ENCODE measurements at places on chromosomes 5 and 9.
A peak's percentile ranks its signal among the peaks of the same experiment; 100 is the strongest.

GRCh38 chr5:112685386-112685785 is 52.3 kb upstream of the APC start:
- DNase-seq = no peak

- DNase-seq = no peak
Measured at GRCh38 chr9:14256588-14256987, 57.4 kb downstream of the NFIB start.

- DNase-seq = no peak
Measured at GRCh38 chr9:77598991-77599390, 49.1 kb downstream of the GNA14 start.

DNA sequence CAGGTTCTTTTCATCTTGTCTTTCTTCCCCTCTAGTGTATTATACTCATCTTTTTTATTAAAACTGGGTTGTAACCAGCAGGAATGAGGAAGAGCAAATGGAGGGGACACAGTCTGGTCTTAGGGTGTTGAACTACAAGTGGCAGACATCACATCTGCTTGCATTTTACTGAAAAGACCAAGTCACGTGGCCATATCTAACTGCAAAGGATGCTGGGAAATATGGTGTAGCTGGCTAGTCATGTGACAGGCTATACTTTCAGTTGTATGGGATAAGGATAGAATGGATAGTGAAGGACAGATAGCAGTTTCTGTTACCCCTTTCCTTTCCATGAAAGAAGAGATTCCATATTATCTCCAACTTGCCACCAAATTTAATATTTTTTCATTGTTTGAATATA is 13.0 kb upstream of the FGD3 start:
- peak; percentile 10 for DNase-seq

- no peak for DNase-seq
Measured at GRCh38 chr5:3214838-3215374, 380.7 kb upstream of the IRX1 start.

- no peak for DNase-seq
Measured at GRCh38 chr9:87579781-87580541, 82.3 kb downstream of the DAPK1 start.

DNA sequence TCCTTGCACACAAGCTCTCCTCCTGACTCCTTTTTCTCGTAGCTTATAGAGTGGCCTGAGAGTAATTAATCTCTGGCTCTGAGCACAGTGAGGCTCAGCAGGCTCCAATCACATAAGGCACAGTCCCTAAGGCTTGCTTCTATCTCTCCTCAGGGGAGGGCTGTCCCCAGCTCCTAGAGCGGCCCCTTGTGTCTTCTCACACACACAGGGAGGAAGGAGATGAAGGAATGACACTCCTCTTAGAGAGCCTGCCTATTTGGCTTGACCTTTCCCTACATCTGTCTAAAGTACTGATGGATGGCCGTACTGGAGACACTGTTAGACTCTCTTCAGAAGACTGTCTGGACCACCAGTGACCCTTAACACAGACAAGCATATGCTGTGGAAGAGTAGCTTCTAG is 12.9 kb downstream of the TAS2R1 start:
- DNase-seq = no peak

DNA sequence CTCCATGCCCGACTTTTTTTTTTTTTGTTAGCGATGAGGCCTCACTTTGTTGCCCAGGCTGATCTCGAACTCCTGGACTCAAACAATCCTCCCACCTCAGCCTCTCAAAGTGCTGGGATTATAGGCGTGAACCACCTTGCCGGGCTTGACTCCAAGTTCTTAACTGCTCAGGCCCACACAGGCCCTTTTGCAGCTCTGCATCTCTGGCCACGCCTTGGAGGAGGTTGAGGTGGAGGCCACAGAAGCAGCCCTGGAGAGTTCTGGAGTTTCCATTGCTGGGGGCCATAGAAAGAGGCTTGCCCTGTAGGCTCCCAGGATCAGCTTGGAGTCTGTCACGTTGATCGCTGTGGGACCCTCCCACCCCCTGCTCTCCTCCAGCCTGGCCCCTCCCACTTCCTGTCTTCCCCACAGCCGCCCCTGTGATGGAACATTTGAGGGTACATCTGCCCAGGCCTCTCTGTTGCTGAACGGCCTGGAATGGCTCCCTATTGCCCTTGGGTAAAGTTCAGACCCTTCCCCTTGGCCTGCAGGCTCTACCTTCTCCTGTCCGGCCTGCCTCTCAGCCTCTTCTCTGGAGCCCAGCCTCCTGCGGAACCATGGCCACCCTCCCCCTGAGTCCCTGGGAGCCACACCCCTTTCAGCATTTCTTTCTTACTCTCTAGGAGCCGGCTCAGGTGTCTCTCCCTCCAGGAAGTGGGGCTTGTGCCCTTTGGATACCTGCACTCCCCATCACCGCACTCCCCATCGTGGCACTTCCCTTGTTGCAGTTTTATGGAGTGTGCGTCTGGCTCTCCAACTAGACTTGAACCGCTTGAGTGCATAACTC is 30.4 kb upstream of the IER5L start:
- no peak for DNase-seq

DNA sequence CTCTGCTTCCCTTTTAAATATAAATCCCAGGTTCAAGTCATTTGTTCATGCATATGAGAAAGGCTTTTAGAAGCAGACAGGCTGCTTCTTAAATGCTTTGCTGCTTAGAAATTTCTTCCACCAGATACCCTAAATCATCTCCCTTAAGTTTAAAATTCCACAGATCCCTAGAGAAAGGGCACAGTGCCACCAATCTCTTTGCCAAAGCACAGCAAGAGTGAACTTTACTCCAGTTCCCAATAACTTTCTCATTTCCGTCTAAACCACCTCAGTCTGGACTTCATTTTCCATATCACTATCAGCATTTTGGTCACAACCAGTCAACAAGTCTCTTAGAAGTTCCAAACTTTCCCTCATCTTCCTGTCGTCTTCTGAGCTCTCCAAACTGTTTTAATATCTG is 679.8 kb upstream of the FTMT start:
- DNase-seq = no peak

GRCh38 chr9:130834371-130835336 is at the start of gene ABL1:
Gene ABL1 (plus strand): TSS chr9:130835254. CDS start chr9:130835447, 193 bp downstream.
- DNase-seq = peak; percentile 49

DNA sequence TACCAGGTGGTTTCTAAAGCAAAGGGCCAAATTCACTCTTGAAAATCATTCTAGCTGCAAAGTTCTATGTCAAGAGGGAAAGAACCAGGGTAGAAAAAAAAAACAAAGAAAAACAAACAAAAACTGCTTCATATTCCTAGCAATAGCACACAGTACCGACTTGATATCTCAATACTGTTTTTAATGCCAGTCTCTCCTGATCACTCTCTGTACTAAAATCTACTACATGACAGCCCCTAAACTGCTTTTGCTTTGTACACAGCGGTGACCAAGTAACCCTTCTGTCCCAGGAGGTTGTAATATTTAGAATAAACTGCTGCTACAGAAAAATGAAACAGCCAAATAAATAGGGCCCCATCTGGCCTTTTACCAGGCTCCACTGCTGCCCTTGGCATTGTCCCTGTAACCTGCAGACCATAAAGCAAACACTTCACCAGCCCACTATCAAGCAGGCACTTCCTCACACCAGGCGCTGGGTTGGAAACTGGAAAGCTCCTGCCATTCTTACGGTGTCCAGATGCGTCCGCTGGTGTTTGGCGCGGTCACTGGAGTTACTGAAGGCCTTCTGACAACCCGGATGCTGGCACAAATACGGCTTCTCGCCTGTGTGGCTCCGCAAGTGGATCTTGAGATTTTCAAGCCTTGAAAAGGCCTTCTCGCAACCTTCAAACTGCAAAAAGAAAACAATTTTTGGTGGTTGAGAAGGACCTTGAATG is 363.2 kb downstream of the GLIS3 start:
- DNase-seq = no peak

GRCh38 chr5:72722792-72723452 is 93.5 kb upstream of the TNPO1 start:
- DNase-seq = no peak

- DNase-seq = no peak
Measured at GRCh38 chr5:159056201-159056600, 43.5 kb downstream of the EBF1 start.

DNA sequence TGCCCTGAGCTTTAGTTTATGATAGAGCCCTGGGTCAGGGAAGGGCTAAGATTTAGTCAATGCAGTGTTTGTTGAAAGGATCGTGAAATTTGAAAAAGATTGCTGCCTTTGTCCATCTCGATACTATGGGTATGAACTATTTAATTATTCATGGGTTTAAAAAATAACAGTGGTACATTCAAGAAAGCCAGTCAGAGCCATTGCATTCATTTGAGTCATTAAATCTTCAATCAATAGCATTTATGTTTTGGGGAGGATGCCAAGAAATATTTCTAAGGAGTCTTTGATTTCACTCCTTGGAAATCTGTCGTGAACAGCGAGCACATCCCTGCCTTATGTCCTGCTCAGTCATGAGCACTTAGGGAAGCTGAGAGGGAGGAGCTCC is 54.4 kb upstream of the LRRTM2 start:
- no peak for DNase-seq

DNA sequence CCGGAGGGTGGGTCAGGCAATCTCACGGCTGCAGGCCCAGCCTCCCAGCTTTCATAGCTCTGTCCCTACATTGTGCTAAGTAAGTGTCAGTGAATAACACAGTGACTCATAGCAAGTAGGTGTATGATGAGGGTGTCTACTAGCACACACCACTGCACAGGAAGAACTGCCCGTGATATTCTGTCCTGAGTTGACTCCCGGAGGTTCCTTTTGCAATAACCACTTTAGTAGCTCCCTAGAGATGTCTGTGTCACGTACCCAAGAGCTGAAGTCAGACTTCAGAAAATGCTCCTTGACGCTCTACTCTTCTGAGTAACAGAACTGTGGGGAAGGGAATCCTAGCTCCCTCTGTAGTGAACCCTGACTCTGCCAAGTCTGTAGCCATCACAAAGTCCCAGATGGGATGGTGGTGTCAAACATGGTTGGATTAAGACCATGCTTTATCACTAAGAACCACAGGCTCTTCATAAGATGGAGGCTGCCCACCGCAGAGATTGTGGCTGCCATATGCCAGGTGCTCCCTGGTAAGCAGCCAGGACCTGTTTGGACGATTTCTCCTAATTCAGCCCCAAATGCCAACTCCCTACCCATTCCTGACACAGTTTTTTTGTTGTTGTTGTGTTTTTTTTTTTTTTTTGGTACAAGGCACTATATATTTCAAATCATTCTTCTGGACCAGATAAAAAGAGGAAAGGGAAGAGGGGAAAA is 352.6 kb upstream of the PANK3 start:
- DNase-seq = no peak

Measured in HCT116 (cell line).